ENCODE measurements at places on chromosomes 11 and 22.
A peak's percentile ranks its signal among the peaks of the same experiment; 100 is the strongest.

DNA sequence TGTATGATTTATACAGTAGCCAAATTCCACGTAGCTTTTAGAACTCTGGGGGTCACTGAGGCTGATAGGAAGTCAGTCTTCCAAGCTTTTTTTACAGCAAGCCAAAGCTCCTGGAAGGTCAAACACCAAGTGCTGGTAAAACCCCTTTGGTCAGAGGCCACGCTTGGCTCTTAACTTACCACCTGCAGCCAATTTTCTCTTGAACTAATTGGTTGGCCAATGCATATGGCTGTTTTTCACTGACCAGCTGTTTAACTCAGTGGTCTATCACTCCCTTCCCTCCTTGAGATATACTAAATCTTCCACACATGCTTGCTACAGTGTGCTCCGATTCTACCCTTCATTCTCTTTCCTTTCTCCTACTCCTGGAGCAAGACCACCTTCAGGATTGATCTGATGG, 116.0 kb downstream of the FAR1 start:
- DNase-seq: no peak

- DNase-seq: no peak
Observed at GRCh38 chr11:78925387-78925786, 350.7 kb upstream of the NARS2 start.

DNA sequence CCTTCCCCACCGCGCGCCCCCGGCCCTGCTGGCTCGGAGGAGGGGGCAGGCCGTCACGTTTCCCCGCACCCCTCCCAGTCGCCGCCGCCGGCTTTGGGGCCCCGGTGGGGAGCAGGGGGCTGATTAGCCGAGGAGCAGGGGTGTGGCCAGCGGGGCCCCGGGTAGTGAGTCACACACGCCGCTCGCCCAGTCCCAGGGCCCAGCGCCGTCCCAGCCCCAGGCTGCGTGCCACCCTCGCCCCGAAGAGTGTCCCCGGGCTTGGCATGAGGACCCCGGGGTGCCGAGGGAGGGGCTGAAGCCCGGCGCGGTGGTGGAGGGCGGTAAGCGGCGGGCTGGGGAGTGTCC, 34.4 kb downstream of the PRDM11 start:
- DNase-seq: peak; percentile 9

GRCh38 chr11:35030716-35031213, 108.2 kb upstream of the CD44 start:
- no peak for DNase-seq

DNA sequence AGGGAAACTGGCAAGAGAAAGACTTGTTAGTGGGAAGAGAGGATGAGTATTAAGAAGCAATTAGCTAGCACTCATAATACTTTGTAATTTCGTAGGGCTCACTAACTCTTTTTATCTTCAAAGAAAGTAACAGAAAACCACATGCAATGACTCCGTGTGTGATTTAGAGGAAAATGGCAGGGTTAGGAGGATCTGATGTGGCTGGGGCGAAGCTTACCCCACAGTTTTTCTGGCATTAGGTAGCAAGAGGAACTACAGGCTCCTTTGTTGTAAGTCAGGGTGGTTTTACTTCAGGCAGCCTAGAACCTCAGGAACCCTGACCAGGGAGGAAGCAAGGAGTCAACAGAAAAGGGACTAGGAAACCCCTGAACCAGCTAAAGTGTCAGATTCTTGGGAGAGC, 89.7 kb downstream of the SPON1 start:
- DNase-seq: no peak

DNA sequence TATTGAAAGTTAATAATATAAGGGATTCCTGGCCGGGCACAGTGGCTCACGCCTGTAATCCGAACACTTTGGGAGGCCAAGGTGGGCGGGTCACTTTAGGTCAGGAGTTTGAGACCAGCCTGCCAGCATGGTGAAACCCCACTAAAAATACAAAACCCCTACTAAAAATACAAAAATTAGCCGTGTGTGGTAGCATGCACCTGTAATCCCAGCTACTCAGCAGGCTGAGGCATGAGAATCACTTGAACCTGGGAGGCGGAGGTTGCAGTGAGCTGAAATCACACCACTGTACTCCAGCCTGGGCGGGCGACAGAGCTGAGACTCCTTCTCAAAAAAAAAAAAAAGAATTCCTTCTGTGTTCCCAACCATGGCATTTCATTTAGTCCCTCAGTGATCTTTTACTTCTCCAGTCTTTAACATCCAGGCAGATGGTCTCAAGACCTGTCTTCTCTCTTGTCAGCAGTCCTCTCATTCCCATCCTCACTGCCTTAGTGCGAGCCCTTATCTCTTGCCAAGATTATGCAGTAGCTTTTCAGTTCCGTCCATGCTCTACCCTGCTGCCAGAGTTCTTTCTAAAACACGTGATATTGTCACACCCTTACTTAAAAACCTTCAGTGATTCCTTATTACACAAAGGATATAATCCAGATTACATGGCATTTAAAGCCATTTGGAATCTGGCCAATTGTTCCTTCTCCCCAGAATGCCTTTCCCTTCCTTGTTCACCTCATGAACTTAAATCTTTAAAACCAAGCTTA, 17.9 kb downstream of the RTN3 start:
- DNase-seq: no peak

DNA sequence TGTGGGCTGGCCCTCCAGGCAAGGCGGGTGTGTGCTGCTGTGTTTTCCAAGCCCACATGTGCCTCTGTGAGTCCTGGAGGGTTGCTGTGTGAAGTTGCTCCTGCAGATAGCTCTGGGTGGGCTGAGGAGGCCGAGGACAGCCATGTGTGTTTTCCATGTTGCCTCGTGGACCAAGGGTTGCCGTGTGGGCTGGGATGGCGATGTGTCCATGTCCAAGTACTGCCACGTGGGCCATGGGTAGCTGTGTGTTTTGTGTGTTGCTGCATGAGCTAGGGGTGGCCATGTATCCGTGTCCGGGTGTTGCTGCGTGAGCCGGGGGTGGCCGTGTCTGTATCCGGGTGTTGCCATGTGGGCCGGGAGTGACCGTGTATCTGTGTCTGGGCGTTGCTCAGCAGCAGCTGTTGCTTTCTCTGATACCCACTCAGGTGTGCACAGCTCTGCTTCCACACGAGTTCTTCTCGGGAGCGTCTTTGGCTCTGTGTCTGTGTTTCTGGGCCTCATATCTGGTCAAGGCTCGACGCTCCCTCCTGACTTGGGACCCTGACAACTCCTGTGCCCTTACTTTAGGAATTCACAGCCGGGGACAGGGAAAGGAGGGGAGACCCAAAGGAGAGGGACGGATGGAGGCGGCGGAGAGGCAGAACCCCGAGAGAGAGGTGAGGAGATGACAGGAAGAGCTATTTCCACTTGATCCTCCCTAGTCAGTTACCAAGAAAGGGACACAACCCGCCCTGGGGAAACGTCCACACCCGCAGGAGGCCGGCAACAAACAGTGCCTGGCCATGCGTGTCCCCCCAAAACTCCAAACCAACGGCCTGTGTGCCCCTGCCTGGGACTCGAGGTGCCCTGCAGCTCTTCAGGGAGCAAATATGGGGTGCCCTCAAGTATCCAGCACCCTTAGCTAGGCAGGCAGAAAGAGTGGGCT, 83.1 kb downstream of the PHF21B start:
- DNase-seq: no peak

DNA sequence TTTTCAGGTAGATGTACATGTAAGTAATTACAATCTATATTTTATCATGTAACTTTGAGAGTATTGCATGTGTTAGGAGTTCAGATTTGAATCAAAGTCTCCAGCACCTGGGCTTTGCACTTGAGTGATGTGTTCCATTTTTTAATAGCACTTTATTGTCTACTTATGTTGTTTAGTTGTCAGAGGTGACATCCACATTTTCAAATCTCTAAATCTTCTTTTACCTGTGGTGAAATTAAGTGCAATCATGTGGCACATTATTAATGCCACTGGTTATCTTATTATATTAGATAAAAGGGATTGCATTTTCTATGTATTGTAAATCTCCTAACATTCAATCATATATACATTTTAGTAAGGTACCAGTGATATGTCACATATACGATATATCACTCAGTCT, 333.4 kb downstream of the AASDHPPT start:
- no peak for DNase-seq

- DNase-seq: no peak
Observed at GRCh38 chr11:70448983-70449567, 50.7 kb downstream of the CTTN start.

- DNase-seq: no peak
Observed at GRCh38 chr11:5096011-5096410, 26.6 kb downstream of the OR52E1 start.

DNA sequence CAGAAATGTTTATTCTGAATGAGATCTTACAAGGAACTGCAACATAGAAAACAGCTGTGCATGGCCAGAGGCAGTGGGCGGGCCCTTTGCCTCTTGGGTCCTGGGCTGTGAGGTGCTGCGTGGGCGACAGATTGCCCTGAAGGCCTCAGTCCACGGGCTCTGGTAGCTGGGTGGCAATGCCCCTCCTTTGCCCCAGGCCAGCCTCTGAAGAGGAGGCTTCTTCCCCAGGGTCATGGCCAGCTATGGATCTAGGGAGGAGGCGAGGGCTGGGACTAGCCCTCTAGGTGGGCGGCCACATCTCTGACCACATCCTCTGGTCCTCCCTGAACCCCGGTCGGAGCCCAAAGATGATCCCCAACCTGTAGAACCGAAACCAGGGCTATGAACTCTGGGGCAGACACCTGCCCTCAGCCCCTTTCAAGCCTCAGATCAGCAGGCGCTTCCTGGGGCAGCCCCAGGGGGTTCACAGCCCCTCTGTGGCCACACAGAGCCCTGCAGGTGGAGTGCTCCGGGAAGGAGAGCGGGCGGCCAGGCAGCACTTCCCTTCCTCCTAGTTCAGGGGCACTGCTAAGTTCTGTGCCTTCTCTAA, 6.6 kb upstream of the CDC42BPG start:
- peak; percentile 75 for DNase-seq

GRCh38 chr11:114253771-114254170, 42.4 kb upstream of the NNMT start:
- no peak for DNase-seq

DNA sequence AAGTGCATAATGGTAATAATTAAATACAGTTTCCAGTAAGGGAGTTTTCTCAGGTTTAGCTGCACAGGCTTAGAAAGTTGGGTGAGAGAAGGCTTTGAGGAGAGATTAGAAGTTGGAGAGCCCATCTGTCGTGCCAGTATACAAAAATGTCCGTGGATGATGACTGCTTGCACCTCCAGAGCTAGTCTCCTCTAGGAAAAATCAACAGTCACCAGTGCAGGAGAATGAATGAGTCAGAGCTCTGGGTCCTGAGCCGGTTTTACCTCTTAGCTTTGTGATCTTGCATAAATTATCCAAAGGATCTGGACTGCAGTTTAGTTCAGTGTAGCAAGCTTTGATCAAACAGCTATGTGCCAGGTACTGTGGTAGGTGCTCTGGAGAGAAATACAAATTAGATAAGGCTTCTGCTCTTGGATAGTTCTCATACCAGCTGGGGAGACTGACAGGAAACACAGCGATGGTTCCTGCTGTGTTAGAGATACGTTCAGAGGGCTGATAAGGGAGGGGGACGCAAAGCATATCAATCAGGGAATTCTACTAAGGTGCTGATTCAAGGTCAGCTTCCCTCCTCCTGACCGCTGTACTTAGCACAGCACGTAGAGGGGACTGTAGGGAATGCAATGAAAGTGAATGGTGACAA, 125.9 kb downstream of the TEAD1 start:
- no peak for DNase-seq

DNA sequence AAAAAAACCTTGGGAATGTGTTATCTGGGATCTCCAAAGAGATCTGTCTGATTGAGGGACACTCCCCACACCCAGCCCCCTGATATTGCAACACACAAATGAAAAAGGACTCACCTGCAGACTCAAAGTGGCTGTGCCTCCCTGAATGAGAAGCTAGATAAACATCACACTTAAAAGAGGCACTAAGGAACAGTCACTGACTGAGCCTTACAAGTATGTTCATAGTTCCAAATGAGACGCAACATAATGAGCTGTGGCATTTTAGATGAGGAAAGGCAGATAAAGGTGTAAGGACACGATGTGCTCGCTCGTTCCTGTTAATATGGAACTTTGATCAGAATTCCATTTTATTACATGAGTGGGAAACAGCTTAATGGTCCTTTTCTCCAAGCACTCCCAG, 21.0 kb upstream of the CFAP300 start:
- DNase-seq: no peak

- DNase-seq: no peak
Observed at GRCh38 chr11:35104655-35105054, 34.3 kb upstream of the CD44 start.

- DNase-seq: peak; percentile 17
Observed at GRCh38 chr11:35404388-35404775, 15.0 kb downstream of the SLC1A2 start.

DNA sequence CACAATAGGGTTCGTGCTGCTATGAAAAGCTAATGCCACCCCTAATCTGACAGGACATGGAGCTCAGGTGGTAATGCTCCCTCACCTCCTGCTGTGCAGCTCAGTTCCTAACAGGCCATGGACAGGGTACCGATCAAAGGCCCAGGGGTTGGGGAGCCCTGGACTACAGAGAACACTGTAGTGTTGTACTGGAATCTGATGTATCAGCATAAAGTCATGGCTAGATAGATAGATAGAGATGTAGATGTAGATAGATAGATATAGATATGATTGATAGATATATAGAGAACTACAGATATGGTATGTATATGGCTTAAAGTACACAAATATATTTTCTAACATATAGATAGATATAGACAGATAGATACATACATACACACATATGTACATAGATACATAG, 112.3 kb upstream of the MPPED2 start:
- no peak for DNase-seq

- no peak for DNase-seq
Observed at GRCh38 chr11:104657083-104657482, 241.2 kb downstream of the CASP12 start.

DNA sequence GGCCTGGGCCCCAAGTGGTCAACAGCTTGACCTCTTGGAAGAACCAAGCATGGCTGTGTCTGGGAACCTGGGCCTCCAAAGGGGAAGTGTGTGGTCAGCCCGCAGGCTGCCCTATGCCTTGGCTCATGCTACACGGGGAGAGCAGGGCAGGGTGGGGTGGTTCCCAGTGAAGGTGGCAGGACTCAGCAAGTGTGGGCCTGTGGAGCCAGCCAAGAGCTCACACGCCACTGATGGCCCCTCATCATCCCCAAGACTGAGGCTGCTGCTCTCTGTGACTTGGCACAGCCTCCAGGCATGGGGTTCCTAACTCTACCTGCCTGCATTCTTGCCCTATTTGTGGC, 15.9 kb upstream of the DGCR8 start:
- no peak for DNase-seq

DNA sequence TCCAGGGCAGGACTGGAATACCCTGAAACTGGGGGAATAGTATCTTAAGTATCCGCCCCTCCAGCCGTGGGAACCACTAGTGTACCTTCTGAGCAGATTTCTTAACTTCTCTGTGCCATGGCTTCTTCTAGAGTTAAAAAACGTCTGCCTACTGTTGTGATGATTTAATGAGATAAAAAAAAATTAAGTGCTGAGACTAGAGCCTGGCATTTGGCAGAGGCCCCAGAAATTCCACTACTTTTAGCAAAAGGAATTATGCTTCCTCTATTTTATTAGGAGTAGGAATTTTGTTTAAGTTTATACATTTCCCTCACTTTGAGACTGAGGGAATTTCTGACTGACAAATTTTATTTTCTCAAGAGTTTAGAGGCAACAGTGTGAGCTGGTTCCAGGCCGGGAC, 371.2 kb upstream of the B3GAT1 start:
- DNase-seq: no peak

GRCh38 chr22:48953830-48954229, 873.8 kb downstream of the BRD1 start:
- DNase-seq: no peak

- DNase-seq: no peak
Observed at GRCh38 chr22:18032455-18033101, 8.2 kb upstream of the MICAL3 start.

GRCh38 chr11:46390331-46391171, 1.0 kb downstream of the CHRM4 start:
- no peak for DNase-seq
